Stimulated activated CD4-positive, alpha-beta T cell treated with anti-CD3 and anti-CD28 coated beads, Interleukin-1b, Interleukin-23, amount 100 ng/mL, for 4 hours (primary cell): ENCODE measurements at places on chromosomes 12 and 14.

DNA sequence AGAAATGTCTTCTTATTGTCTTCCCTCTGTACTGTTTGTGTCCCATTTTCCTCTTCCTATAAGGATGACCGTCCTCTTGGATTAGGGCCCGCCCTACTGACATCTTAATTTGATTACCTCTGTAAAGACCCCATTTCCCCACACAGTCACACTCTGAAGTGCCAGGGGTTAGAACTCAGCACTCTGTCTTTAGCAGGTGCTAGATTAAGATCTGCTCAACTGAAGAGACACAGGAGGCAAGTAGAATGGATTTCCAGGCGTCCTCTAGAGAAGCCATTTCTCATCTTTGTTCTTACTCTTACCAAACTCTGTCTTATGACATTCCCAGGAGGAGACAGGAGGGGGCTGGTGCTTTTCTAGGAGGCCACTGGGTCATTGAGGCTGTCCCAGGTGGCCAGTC, 50.8 kb downstream of the VCPKMT start:
- DNase-seq = no peak

DNA sequence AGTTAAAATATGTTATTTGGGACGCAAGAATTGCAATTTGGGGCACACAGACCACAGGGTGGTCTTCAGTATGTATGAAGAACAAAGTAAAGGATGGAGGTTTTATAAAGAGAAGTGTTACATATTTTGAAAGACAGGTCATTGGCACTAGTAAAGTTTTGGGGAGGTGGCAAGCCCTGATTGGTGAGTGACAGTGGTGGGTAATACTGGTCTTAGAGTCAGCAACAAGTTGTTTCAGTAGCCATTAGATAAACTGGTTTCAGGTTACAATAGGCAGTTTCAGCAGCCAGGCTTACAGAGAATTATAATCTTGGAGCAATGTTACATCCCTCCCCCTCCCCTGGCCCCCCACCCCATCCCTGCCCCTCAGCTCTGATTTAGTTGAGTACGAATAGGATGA, 17.5 kb downstream of the MARK3 start:
- no peak for DNase-seq

DNA sequence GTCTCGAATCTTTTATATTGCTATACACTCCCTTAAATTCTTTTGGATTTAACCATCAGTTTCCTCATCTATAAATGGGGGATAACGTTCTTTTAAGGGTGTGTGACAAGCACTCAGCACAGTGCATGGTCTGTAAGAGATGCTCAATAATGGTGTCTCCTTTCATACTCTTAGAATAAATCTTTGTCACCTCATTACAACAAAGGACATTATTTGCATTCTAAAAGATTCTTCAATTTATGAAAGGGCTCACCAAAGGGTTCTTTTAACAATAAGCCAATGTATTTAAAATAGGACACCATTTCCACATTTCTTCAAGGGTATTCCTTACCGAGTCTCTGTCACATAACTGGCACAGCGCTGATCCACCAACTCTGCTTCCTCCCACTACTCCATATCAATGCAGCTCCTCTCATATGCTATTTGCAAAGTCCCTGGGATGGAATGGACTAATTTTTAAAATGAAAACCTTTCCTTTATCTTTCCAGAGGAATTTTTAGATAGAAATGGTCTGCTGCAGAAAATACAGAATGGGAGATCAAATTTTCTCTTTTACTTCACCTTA, 29.2 kb upstream of the RIC8B start:
- no peak for DNase-seq

GRCh38 chr14:101945171-101945570, 19.2 kb upstream of the DYNC1H1 start:
- no peak for DNase-seq

GRCh38 chr12:103691063-103691462, 104.0 kb downstream of the STAB2 start:
- DNase-seq = no peak

- no peak for DNase-seq
Measured at GRCh38 chr14:93096691-93097322, 18.9 kb downstream of the ITPK1 start.

GRCh38 chr12:39145175-39145999, 240.0 kb upstream of the CPNE8 start:
- DNase-seq = no peak

DNA sequence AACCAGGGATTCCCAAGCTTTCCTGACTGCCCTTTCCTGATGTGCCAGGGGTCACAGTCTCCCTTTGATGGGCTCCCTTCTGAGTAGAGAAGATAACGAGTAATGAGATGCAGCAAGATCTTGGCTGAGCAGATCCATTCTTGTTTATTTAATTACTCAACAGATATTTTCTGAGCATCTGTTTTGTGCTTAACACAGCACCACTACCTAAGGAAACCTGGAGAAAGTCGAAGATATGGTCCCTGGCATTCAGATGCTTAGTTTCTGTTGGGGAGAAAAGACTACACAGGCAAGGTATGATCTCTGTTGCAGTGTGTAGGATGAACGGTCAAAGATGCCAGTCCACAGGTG, 3.9 kb downstream of the AJUBA start:
- no peak for DNase-seq

DNA sequence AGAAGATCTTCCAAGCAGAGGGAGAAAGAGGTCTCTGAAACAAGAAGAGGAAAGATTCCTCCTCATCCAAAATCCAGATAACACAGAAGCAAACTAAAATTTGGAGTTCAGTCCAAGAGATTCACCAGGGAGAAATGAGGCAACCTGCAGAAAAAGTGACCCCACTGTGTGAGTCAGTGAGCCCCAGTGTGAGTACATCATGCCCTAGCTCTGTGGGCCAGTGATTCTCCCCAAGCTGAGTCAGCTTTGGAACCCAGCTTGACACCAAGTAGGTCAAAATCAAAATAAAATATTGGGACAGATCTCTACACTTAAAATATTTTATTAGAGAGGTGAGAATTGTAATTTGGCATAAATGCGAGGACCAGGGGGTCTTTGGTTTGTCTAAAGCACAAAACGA, 17.2 kb downstream of the CLEC2B start:
- no peak for DNase-seq
